Activated CD8-positive, alpha-beta T cell treated with anti-CD3 and anti-CD28 coated beads, Interleukin-2, amount 10 ng/mL, durations not matched to agents 7 days and 5 days (primary cell): ENCODE measurements at places on chromosomes 6 and 20.

- H3K36me3 ChIP-seq = no peaks in the 10 kb centered on the region
- H3K4me3 ChIP-seq = no peak overlapping the region
- no peak overlapping the region for H3K27ac ChIP-seq
- DNase-seq = no peak
Measured at GRCh38 chr6:77837034-77837784, 184.4 kb downstream of the MEI4 start.

DNA sequence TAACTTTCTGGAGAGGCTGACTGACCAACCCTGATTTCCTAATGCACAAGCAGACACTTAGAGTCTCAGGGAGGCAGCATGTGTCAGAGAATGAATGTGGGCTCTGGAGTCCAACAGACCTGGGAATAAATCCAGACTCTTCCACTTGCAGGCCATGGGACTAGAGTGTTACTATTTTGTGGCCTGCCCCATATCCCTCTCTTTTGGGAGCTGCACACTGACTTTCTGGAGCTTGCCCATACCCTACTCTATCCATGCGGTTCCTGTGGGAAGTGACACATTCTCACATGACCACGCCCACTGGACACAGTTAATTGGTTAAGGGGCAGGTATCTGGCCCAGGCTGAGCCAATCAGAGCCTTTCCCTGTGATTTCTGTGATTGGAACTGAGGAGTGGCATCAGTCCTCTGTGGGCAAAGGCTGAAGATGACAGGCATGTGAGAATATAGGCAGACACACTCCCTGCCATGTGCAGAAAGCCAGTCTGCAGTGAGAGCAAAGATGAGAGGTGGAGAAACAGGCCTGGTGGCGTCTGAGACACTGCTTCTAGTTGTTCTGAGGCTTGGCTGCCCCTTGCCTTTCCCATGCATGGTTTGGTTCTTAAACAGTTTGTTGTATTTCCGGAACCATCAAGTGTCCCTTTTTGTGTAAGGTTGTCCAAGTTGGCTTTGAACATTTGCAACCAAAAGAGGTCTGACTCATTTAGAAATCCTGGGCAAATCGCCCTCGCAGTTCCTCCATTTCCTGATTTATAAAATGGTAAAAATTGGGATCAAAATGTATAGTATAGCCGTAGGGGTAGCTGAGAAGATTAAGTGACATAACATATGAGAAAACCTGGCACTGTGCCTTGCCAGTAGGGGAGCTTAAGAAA lies 125.6 kb downstream of the CDC5L start:
- DNase-seq = no peak
- no peak overlapping the region for H3K27ac ChIP-seq
- H3K4me3 ChIP-seq = no peak overlapping the region
- peaks cover 20% of the 10 kb centered on the region for H3K27me3 ChIP-seq

GRCh38 chr20:5718896-5719595 lies 31.2 kb upstream of the SHLD1 start:
- H3K27ac ChIP-seq = no peak overlapping the region
- no peak for DNase-seq
- no peaks in the 10 kb centered on the region for H3K27me3 ChIP-seq
- H3K36me3 ChIP-seq = no peaks in the 10 kb centered on the region

DNA sequence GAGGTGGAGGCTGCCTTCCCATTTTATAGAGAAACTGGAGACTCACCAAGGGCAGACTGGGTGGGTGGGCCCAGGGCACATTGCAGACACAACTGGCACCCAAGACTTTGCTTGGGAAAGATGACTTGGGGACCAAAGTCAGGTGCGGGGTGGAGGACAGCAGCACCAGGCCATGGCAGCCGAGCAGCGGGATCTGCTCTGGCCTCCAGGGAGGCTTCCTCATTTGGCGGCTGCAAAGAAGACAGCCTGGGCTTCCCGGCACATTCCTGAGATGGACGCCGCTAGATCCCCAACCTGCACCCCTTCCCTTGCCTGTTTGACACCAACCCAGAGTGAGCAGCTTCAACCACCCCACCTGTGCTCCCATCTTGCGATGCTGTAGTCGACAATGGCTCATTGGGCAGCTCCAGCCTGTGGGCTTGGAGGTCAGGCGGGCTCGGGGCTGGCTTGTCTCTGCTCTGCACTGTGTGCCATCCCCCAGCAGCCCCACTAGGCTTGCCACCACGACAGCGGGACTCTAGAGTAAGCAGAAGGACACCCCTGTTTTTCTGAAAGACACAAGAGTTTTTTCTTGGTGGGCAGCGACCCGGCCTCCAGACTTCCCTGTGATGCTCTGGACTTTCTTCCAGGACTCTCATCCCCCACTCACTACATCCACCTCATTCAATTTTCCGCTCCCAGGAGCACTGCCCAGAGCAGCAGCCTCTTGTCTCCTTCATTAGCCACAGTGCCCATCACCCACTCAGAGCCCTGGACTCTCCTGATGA lies 184.9 kb upstream of the CST7 start:
- H3K4me3 ChIP-seq = no peak overlapping the region
- H3K27me3 ChIP-seq = peaks cover 16% of the 10 kb centered on the region
- DNase-seq = no peak
- H3K4me1 ChIP-seq = no peaks in the 10 kb centered on the region
- H3K36me3 ChIP-seq = no peaks in the 10 kb centered on the region

- H3K4me3 ChIP-seq = no peak overlapping the region
- peaks cover 27% of the 10 kb centered on the region for H3K36me3 ChIP-seq
- no peaks in the 10 kb centered on the region for H3K27me3 ChIP-seq
- no peak overlapping the region for H3K27ac ChIP-seq
- no peak for DNase-seq
- peaks cover 14% of the 10 kb centered on the region for H3K4me1 ChIP-seq
Measured at GRCh38 chr6:130708338-130708737, 118.9 kb upstream of the SMLR1 start.

DNA sequence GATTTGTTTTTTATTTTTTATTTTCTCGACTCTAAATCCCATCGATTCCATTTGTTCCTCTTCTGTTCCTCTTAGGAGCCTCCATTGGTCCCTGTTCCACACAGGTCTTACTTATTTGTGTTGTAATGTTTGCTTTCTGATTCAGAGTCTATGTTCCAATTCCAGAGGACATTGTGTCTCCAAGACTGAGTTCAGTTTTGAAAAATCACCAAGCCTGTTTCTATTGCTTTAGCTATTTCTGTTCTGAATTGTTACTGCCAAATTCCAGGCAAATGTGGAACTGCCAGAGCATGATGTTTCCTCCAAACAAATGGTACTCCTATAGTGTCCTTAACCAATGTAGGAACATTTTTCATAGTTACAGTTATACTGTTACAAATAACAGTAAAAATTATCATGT lies 270.9 kb upstream of the SPTLC3 start:
- H3K4me1 ChIP-seq = no peaks in the 10 kb centered on the region
- H3K36me3 ChIP-seq = no peaks in the 10 kb centered on the region
- no peak for DNase-seq
- H3K27me3 ChIP-seq = no peaks in the 10 kb centered on the region

DNA sequence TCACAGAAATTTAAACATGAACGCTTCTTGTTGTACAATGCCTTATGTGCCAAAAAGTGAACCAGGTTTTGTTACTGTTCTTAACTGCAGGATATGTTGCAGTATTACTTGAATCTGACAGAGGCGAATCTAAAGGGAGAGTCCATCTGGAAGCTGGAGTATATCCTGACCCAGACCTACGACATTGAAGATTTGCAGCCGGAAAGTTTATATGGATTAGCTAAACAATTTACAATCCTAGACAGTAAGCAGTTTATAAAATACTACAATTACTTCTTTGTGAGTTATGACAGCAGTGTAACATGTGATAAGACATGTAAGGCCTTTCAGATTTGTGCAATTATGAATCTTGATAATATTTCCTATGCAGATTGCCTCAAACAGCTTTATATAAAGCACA lies 19.9 kb downstream of the SMPDL3A start:
- no peaks in the 10 kb centered on the region for H3K36me3 ChIP-seq
- no peaks in the 10 kb centered on the region for H3K4me1 ChIP-seq
- no peak for DNase-seq
- no peak overlapping the region for H3K4me3 ChIP-seq
- H3K27me3 ChIP-seq = no peaks in the 10 kb centered on the region
- no peak overlapping the region for H3K27ac ChIP-seq

DNA sequence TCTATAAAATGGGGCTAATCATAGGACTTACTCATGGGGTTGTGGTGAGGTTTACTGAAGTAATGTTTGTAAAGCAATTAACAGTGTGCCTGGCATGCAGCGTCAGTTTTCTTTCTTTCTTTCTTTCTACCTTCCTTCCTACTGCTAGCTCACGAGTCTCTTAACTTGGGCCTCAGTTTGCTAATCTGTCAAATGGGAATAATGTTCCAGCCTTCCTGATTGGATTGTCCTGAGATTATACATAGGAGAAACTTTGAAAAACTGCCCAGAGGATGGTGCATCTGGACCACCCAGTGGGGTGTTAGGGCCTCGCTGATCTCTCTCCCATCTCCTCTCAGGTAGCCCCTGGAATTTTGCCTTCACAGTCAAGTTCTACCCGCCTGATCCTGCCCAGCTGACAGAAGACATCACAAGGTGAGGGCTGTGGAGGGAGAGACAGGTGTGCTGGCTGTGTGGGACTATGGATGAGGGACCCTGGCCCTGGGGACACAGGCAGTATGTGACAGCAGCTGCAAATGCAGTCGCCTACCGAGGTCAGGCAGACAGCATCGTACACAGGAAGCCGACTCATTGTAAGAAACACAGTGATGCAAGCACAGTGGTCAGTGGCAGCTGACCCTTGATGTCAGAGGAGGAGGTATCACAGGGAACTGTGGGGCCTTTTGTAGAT lies 27.5 kb downstream of the EPB41L1 start:
- no peaks in the 10 kb centered on the region for H3K4me1 ChIP-seq
- H3K27ac ChIP-seq = no peak overlapping the region
- no peaks in the 10 kb centered on the region for H3K27me3 ChIP-seq
- H3K36me3 ChIP-seq = no peaks in the 10 kb centered on the region
